ENCODE measurements at places on chromosomes 2 and 18.

DNA sequence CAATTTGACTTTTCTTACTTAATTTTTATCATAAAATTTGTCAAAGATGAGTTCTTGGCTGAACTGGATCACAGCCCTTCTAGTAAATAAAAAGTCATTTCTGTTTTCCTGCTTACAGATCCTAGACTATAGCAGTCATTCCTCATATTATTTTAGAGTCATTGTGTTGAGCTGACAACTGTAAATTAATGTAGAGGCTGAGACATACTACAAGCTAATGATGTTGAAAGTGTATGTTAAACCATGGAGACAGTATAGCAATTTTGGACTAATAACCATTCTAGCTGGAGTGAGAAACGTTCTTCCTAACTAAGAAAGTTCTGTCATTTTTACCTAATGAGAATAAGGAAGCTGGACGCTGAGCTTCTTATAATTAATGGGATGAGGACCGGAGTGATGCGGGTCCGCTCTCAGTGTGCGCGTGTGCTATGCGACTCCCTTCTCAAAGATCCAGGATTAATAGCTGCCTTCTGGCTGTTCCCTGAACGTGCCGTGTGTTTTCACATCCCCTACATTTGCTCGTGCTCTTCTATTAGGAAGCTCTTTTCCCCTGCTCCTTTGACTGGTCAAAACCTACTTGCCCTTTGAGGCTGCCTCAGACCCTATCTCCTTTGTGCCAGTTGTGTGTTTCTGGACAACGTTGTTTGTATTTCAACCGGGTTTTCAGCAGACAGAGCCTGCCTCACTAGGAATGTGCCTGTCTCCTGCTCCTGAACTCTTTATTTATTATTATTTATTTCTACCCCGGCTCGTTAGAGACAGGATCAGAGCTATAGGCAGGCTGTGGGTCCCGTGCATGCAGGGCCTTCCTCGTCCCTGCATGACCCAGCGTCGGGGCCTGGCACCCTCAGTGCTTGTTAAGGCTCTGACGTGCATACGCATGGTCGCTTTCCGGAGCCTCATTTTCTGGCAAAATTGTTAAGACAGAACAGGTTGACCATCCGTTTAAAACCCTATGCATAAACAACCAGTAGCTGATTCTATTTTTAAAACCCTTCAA is 182.6 kb downstream of the DCDC2C start:
- no peak for DNase-seq

GRCh38 chr18:23884681-23885375 is 129.7 kb upstream of the TTC39C start:
- DNase-seq: no peak

- DNase-seq: no peak
These were observed 2.1 kb upstream of the INSIG2 start for GRCh38 chr2:118086024-118086633.

DNA sequence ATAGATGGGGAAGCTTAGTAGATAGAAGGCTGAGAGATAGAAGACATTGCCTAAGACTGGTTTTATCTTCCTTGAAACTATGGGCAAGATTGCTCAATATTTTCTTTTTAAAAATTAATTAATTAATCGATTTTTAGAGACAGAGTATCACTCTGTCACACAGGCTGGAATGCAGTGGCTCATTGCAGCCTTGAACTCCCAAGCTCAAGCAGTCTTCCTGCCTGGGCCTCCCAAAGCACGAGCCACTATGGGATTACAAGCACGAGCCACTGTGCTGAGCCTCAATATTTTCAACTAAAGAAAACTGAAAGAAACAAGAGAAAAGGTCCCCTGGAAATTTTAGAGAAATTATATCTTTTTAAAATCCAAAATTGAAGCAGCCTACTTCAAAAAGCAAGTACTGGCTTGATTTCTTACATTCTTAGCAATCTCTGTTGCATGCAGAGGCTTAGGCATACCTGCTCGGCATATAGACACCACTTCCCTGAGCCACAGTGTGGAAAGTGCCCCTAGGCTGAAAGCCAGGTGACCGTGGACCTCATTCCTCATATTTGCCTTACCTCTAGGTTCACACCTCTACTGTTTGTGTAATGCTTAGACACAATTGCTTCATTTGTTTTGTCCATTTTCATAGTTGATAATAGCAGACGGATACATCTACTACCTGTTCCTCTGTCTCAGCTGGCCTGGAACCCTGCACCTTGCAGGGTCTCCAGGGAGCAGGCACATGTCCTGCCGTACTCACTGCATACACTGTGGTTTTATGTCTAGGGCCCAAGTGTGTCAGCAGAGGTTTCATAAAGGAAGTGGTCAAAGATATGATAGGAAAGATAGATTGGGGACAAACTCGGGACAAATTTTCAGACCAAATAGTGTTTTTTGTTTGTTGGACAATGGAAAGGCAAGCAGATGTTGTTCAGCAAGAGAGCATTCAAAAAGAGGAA is 166.5 kb upstream of the ALPP start:
- DNase-seq: no peak

DNA sequence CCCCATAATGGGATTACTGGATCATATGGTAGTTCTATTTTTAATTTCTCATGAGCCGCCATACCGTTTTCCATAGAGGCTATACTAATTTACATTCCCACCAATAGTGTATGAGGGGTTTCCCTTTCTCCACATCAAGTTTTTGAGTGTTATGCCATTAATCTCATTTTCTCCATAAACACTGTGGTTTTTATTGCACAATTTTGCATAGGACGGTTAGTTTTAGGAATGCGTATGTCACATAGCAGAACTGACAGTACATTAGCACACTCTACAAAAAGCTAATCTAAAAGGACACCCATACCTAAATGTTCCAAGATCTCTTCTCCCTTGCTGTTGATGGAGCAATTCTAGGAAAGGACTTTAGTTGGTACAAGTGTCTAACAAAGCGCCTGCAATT is 32.5 kb downstream of the DARS1 start:
- DNase-seq: no peak

GRCh38 chr18:79540161-79540903 is 139.3 kb upstream of the CTDP1 start:
- DNase-seq: no peak

DNA sequence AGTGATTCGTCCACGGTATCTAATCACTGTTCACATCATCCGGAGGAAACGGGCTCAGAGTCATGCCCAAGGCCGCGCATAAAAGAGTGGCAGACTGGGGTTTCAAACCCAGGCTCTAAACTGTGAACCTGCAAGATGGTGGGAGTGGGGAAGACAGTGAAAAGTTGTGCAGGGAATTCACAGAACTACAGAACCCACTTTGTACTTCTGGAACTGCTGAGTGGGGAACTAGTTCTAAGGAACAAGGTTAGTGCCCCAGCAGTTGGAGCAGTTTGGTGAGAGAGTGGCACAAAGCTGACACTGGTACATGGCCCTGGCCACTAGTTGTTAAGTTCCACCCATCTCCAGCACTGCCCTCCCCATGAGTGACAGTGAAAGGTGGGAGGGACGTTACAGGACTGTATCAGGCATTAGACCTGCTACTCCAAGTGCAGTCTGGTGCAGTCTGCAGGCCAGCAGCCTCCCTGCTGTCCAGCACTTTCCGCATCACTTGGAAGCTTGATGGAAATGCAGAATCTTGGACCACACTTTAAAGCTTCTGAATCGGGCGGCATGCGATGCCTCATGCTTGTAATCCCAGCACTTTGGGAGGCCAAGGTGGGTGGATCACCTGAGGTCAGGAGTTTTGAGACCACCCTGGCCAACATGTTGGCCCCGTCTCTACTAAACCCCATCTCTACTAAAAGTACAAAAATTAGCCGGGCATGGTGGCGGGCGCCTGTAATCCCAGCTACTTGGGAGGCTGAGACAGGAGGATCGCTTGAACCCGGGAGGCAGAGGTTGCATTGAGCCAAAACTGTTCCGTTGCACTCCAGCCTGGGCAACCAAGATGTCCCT is 47.3 kb downstream of the C2orf42 start:
- no peak for DNase-seq

GRCh38 chr2:203195331-203196036 is 43.3 kb upstream of the CYP20A1 start:
- DNase-seq: peak; percentile 9

DNA sequence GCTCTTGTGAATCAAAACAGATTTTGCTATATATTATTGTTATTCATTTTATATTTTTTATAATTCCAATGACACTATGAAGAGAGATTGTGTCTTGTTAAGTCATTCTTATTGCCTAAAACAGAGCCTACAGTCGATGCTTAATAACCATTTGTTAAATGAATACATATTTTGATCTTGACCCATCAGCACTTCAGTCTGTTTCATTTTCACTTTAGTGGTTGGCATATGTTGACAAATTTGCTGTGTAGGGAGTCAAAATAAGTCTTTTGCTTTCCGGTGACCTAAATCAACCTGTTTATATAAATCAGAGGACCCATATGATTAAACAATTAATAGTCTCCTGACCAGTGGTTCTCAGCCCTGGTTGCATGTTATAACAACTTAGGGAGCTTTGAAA is 97.1 kb downstream of the TXNL1 start:
- no peak for DNase-seq

DNA sequence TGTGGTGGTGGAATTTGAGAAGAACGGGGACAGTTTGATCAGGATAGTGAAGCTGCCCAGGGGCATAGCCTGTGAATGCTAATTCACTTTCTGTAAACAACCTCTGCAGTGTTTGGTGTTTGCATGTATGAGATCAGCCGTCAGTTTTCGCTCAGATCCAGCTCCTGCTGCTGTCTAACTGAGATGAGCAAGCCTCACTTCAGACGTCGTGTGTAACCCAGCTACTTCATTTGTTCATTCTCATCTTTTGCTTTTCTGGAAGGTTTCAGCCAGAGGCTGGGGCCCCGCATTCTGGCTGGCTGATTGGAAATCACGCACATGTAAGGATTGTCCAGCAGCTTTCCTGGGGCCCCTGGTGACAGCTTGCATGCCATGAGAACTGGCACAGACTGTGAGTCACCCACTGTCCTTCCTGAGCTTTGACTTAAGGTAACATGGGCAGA is 48.9 kb downstream of the LDLRAD4 start:
- DNase-seq: no peak

DNA sequence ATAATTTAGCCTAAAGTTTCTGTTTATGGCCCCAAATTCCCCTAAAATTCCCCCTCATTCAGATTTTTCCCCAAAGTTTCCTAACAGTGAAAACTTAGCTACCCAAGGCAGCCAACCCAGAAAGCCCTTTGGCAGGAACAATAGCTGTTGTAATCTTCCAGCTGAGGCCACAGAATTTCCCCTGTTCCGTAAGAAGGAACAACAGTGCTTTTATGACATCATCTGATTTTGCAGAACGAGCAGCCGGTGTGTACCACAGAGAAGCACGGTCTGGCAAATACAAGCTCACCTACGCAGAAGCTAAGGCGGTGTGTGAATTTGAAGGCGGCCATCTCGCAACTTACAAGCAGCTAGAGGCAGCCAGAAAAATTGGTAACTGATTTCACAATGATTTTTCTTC is 6.3 kb downstream of the TNFAIP6 start:
- no peak for DNase-seq

DNA sequence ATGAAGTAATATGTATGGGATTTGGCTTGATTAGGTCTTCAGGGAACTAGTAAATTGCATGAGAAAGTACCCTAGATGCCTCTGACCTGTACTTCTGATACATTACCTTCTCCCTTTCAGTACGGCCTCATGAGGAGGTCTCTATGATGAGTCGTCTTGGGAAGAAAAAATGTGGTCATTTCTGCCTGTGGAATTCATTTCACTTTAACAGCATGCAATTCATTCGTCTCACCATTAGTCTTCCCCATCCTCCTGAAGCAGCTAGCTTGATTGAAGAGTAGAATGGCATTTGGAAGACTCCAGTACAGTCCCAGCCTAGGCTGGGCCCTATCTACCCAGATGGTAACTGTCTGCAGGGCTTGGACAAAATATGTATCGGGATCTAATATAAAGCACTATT is 52.2 kb downstream of the TMX3 start:
- DNase-seq: peak; percentile 4

DNA sequence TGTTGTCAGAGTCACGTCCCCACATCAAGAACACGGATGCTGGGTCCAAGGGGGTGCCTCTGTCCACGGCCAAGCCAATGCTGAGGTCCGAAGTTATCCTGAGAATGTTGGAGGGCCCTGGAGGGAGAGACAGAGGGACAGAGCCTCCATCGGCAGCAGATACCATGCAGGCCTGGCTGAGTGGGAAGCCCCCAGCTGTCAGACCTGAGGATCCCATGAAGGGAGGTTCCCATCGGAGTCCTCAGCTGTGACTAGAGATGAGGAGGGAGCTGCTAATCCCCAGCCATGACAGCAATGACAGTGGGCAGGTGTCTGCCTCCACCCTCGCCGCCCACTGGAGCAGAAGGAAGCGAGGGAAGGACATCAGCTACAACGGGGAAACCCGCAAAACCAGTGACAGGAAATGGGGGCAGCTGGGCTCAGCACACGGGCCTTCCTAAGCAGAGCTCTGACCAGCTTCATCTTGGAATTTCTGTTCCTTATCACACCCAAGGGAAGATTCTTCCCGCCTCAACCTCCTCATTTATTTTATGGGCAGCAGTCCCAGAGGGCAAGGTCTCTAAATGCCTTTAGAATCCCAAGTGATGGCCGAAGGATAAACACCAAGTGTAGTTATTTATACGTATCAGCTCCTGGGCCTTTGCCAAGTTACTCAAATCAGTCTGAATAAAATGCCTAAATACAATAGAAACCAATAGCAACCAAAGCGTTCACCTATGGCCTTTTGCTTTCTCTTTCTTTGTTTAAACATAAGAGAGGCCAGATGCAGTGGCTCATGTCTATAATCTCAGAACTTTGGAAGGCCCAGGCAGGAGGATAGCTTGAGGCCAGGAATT is 32.2 kb downstream of the FAM178B start:
- peak; percentile 27 for DNase-seq

- no peak for DNase-seq
These were observed 173.1 kb downstream of the UXS1 start for GRCh38 chr2:106020821-106021661.

DNA sequence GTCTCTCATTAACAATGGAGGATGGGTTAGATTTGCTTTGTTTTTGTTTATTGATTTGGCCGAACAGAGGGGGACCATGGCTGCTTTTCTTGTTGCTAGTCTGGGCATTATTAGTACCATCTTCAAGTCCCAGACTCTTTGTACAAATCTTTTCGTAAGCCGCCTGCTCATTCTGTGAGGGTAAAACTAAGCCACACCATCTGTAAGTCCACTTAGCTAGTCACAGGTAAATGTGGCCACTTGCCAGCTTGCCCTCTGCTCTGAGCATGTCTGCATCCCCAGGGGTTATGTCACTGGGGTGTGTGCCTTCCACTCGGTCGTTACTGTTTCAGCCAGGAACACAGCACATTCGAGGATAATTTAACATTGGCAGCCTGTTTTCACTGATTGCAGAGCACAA is 85.6 kb downstream of the SMIM21 start:
- no peak for DNase-seq

GRCh38 chr2:237222601-237223041 is 136.9 kb downstream of the COPS8 start:
- no peak for DNase-seq

GRCh38 chr18:6627645-6628044 is 101.9 kb upstream of the ARHGAP28 start:
- DNase-seq: no peak

DNA sequence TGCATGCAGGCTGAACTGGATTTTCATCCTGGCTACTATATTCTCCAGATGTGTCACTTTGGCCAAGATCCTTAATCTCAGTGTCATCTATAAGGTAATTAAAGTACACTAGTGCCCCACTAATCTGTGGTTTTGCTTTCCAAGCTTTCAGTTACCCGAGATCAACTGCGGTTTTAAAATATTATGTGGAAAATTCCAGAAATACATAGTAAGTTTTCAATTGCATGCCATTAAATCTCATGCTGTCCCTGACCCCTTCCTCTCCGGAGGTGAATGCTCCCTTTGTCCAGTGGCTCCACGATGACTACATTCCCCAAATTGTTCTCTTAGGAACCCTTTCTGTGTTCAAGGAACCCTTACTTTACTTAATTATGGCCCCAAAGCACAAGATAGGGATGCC is 5.3 kb upstream of the TYMS start:
- no peak for DNase-seq
